Thymus (tissue), 14 donors: ENCODE measurements at places on chromosomes 12 and 14.

DNA sequence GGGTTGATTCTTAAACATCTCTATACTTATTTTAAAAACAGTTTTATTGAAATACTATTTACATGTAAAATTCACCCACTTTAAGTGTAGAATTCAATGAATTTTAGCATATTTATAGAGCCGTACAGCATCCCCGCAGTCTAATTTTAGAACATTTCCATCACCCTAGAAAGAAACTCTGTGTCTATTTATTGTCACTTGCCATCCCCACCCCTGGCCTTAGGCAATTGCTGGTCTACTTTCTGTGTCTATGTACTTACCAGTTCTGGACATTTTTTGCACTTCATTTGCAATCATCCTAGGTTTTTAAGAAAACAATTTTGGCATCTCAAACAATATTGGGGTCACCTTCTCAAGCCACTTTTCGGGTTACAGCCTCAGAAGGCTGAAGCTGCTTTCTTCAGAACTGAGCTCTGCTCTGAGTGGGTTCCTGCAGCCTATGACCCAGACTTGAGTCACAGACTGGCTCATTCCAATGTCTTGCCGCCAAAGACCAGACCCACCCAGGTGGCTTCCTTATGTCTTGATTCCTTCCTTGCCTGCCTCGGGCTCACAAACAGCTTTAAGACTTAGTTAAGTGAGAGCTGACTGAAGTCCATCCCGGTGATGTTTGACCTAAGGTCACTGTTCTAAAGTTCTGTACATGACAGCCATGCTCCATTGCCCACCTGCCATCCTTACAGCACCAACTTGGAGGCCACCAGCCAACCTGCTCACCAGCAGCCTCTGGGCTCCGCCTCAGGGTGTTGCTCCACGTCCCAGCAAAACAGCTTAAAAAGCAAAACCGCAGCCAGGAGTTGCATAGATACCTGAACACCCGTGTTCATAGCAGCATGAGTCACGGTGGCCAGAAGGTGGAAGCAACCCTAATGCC lies 131.5 kb downstream of the CHST11 start:
- H3K36me3 ChIP-seq = peaks cover 2% of the 10 kb centered on the region
- no peak overlapping the region for H3K4me3 ChIP-seq
- no peak for DNase-seq
- no peaks in the 10 kb centered on the region for H3K27me3 ChIP-seq
- peaks cover 25% of the 10 kb centered on the region for H3K4me1 ChIP-seq
- H3K27ac ChIP-seq = no peak overlapping the region

DNA sequence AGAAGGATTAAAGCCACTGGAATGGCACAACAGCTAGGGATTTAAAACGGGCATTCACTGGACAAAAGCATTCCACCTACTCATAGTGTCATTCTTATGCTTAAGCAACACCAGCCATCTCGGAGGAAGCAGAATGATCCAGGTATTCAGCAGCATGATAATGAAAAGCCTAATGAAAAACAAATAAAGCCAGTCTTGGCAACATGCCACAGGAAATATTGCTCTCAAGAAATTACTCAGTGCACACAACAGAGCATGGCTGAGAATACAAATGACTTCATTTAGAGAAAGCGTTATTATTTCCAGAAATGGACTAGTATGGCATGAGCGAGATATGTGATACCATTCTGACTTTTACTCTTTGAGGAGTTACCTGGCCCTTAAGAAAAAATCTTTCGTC lies 442.2 kb downstream of the APAF1 start:
- no peaks in the 10 kb centered on the region for H3K27me3 ChIP-seq
- H3K36me3 ChIP-seq = no peaks in the 10 kb centered on the region
- no peak for DNase-seq
- no peaks in the 10 kb centered on the region for H3K4me1 ChIP-seq
- H3K27ac ChIP-seq = no peak overlapping the region

DNA sequence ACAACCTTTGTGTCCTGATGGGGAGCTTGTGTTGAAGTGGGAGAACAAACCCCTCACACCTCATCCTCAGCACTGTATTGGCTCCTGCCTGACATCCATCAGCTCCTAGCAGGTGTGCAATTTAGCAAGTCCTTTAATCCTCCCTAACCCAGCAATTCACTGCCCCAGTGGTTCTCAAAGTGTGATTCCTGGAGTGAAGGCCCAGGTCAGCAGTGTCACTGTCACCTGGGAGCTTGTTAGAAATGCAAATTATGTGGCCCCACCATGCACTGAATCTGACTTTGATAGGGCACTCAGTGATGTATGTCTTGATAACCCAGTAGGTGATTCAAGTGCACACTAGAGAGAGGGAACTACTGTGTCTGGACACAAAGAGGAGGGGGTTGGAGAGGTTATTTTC lies 133.6 kb downstream of the FGD4 start:
- no peak overlapping the region for H3K4me3 ChIP-seq
- no peaks in the 10 kb centered on the region for H3K36me3 ChIP-seq
- H3K27ac ChIP-seq = no peak overlapping the region
- H3K27me3 ChIP-seq = no peaks in the 10 kb centered on the region
- peaks cover 3% of the 10 kb centered on the region for H3K4me1 ChIP-seq

- no peaks in the 10 kb centered on the region for H3K27me3 ChIP-seq
- no peak overlapping the region for H3K4me3 ChIP-seq
- H3K27ac ChIP-seq = no peak overlapping the region
- no peaks in the 10 kb centered on the region for H3K4me1 ChIP-seq
- peaks cover 5% of the 10 kb centered on the region for H3K36me3 ChIP-seq
Observed at GRCh38 chr12:76518699-76519098, 40.9 kb downstream of the OSBPL8 start.

DNA sequence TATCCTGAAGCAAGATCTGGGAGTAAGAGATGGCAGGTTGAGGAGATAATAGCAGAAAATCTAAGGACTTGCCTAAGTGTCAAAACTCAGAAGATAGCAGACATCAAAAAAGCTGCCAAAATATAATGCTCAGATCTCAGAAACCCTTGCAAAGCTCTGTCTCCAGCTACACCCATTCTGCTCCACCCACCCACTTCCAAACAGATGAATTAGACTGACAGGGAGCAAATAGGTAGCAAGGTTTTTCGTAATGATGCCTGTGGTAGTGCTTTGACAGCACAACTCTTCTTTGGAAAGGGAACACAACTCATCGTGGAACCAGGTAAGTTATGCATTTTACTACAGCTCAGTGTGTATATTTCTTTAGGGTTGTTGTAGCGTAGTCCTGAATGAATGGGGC lies 132.6 kb downstream of the DAD1 start:
- no peaks in the 10 kb centered on the region for H3K27me3 ChIP-seq
- H3K36me3 ChIP-seq = no peaks in the 10 kb centered on the region
- no peak overlapping the region for H3K27ac ChIP-seq
- DNase-seq = no peak
- peak overlapping the region; percentile 49 for H3K4me3 ChIP-seq
